Osteoblast (primary cell): ENCODE measurements at places on chromosomes 4 and X. TPM values are rescaled to one million over a fixed set of nuclear protein-coding genes. Genes with fewer than 3 reads are reported as not detected.

VCX3B gene
- total RNA-seq, result not detected in 2 replicates

ZMYM3 gene
- total RNA-seq, result 15.6 TPM in 2 replicates

BEND2 gene
- total RNA-seq, result not detected in 2 replicates

DNA sequence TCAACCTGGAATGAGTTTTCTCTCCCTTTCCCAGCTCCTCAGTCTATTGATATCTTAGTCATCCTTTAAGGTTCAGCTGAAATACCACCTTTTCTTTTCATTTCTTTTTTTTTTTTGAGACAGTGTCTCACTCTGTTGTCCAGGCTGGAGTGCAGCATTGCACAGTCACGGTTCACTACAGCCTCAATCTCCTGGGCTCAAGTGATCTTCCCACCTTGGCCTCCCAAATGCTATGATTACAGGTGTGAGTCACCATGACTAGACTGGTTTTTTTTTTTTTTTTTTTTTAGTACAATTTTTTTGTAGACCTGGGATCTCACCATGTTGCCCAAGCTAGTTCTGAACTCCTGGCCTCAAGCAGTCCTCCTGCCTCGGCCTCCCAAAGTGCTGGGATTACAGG is 28.9 kb downstream of the AFF1 start:
- no peak for DNase-seq

DNA sequence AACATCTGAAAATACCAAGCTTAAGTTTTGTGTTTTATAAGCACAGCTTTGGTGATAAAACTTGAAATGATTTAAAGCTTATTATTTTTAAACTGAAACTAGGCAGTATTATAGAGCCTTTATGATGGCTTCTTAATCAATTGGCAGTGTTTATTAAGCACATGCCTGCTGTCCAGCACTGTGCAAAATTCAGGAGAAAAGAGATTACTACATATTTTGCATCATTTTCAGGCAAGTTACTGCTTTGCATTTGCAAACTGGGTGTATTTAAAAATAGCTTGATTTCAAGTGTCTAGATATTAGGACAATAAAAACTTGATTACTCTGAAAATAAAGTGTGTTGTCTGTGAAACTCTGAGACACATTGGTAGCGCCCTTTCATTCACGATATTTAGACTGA is 126.5 kb downstream of the PDLIM5 start:
- DNase-seq, result no peak
